ENCODE measurements at places on chromosomes 5 and 9.

GRCh38 chr5:170771496-170771895 is 12.0 kb upstream of the GABRP start:
- no peak for DNase-seq

- peak; percentile 42 for DNase-seq
These were observed 69.2 kb upstream of the S1PR3 start for GRCh38 chr9:88922091-88922490.

GRCh38 chr5:142421621-142422397 is 97.0 kb upstream of the SPRY4 start:
- DNase-seq: no peak

DNA sequence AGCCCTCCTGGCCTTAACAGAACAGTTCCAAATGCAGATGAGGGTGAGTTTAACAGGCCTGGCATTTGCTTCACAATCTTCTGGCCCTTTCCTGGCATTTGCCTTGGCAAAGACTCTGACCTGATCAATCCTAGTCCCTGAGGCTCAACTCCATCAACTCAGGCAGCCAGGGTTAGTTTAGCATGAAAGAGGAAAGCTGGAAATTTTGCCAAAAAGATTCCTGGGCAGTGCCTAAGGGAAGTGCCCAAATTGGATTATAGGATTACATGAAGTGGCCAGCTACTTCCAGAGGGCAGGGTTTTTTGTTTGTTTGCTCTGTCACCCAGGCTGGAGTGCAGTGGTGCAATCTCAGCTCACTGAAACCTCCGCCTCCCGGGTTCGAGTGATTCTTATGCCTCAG is 36.8 kb downstream of the PCDHAC2 start:
- DNase-seq: no peak

GRCh38 chr9:37377688-37378612 is 44.5 kb upstream of the GRHPR start:
- DNase-seq: no peak

DNA sequence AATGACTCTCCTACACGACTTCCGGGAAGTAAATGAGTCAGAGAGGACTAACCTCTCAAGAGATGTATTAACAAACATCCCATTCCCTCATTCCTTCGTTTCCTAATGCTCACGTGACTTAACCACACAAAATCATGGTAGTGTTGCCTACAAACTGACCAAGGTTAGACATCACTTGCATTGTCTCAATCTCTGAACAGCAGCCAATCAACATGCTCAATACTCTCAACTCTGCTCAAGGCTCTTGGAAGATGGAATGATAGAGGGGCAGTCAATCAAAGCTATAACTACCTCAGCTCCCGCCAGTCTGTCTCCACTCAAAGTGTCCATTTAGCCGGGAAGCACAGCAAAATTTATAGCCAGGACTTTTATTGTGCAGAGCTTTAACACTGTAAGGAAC is 143.8 kb upstream of the PIK3R1 start:
- no peak for DNase-seq

DNA sequence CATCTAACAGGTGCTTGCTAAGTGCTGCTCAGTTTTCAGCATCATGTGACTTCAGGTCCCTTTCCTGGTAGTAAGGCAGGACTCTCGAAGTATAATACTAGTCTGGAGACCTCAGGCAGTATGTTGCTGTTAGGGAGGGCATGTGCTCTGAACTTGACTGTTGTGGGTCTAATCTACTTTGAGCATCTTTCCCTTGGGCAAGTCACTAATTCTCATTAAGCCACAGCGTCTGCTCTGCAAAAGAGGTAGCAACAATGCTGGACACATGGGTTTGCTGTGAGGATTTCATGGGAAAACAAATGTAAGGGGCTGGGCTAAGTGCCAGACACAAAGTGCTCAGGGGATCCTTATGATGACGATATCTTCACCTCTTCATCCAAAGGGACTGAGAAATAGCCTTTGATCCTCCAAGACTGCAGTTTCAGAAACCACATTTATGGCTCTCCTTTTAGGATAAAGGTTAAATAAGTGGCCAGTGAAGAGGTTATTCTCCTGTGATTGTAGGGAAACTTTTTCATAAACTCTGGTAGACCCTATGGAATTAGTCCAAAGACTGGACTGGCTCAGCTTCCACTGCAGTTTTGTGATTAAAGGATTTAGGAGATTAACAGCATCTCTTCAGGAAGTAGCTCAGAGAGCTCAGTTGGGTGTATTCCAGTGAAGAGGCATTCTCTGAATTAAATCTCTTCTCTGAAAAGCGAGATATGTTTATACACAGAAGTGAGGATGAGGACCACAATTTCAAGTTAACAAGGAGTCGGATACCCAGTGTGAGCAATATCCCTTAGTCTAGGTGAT is 216.6 kb downstream of the SGCD start:
- no peak for DNase-seq

DNA sequence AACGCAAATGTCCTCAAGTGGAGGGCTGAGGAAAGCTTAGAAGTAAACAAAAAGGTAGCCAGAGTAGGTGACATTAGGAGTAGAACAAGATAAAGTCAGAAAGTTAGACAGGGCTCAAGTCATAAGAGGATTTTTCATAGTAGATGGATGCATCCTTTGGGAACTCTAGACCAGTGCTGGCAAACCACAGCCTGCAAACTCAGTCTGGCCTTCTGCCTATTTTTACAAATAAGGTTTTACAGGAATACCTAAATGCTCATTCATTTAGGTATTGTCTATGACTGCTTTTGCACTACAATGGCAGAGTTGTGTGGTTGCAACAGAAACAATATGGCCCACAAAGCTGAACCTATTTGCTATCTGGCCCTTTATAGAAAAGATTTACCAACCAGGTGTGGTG is 116.0 kb upstream of the HMHB1 start:
- no peak for DNase-seq

DNA sequence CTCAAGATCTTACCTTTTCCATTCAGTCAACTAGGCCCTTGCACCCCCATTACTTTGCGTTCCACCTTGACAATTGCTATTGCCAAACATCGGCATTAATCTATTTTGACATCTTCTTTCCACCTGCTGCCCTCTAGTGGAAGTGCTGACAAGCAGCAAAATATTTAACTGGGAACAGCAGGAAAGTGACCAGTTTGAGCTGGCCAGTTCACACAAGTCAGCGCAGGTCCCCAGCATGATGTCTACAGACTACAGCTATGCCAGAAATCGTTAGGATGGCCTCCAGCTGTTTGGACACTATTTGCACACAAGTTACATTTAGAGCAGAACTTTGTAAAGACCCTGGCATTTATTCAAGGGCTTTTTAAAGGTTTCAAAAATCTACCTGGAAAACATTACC is 160.1 kb downstream of the GHR start:
- DNase-seq: peak; percentile 34

DNA sequence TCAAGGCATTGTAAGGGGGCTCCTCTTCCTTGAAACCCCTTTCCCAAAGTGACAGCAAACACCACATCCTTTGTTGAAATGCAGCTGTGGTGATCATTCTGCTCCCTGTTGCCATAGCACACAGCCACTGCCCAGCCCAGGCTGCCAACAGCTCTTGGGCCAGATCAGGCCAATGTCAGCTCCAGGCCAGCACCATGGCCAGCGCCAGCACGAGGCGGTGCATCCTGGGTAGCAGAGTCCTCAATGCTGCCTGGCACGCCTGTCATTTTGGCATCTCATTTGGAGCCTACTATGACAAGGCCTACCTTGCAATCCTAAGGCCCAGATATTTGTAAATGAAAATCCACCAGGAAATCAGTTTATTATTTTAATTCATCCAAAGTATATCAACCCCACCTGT is 390.6 kb downstream of the DNAH5 start:
- peak; percentile 1 for DNase-seq

DNA sequence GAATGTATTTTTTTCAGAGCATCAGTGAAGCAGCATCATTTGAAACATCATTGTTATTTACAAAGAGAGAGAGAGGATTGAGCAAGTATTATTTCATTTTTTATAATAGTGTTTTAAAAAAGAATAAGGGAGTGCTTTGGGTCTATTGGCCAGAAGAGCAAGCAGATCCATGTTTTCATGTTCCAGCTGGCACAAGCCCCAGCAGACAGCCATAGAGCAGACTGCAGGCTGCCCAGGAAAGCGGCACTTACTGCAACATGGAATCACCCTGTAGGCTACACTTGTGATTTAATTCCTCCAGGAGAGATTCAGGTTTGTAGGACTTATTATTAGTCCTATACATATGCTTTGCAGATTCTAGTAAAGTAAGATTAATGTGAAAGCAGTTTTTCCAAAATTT is 407.0 kb upstream of the GRAMD2B start:
- no peak for DNase-seq

GRCh38 chr9:35295369-35296036 is 133.7 kb downstream of the UNC13B start:
- DNase-seq: no peak

GRCh38 chr5:146466521-146467349 is 19.6 kb downstream of the TCERG1 start:
- no peak for DNase-seq

GRCh38 chr5:115374057-115374775 is 77.8 kb upstream of the CCDC112 start:
- no peak for DNase-seq

DNA sequence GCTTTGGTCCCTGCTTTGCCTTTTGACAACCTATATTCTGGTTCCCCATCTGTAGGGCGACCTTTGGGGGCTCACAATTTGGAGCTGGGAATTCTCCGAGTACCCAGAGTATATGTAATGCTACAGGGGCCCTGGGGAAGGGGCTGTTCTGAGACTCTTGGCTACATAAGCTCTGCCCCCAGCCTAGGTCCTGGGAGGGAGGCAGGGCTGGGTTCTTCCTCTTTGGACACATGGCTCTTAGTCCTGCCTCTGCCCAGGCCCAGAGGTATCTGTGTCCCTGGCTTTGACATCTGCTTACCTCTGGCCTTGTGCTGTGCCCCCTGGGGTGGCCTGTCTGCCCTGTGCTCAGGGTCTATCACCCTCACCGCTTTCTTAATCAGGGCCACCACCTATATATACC is 181.6 kb downstream of the CACNA1B start:
- no peak for DNase-seq

GRCh38 chr9:25677301-25678146 is 720 bp downstream of the TUSC1 start:
- no peak for DNase-seq

DNA sequence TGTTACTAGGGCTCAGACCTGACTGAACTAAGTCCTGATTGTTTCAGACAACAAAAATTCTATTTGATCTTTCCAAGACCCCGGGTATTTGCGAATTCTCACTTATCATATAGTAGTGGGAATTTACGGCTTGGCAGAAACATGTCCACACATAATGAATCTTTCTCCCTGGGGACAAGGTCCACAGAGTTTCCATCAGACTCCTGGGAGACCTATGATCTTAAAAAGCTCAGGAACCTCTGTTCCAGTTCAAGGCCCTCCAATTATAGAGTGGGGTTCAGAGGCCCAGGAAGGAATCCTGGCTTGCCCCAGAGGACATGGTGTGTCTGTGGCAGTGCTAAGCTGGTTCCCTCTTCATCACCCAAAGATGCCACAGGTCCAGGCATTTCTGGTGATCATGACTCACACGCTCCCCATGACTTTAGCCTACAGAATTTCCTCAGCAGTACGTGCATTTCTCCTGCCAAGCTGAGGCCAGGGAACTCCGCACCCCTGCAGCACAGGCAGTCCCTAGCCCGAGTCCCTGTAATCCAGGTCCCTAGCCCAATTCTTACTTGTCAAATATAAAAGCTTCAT is 12.6 kb downstream of the RAPGEF1 start:
- DNase-seq: peak; percentile 33

GRCh38 chr5:64207978-64208377 is 42.3 kb downstream of the RNF180 start:
- no peak for DNase-seq

- no peak for DNase-seq
These were observed 38.2 kb upstream of the SEMA4D start for GRCh38 chr9:89536145-89536574.

DNA sequence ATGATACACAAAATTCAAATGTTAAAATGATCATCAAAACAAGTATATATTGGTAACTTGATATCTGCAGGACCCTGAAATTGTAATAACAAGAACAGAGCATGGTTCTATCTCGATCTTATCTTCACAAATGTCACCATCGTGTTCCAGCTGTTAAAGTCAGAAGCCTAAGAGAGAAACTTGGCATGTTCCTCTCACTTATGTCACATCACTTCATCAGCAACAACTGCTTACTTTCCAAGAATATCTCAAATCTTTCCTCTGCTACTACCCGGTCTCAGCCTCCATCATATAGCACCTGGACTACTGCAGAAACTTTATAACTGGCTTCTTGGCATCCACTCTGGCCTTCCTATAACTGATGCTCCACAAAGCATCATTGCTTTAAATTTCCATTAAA is 84.9 kb downstream of the FBN2 start:
- no peak for DNase-seq
